T-cell (primary cell): ENCODE measurements at places on chromosomes 5 and 9. TPM values are rescaled to one million over a fixed set of nuclear protein-coding genes. Genes with fewer than 3 reads are reported as not detected.

DNA sequence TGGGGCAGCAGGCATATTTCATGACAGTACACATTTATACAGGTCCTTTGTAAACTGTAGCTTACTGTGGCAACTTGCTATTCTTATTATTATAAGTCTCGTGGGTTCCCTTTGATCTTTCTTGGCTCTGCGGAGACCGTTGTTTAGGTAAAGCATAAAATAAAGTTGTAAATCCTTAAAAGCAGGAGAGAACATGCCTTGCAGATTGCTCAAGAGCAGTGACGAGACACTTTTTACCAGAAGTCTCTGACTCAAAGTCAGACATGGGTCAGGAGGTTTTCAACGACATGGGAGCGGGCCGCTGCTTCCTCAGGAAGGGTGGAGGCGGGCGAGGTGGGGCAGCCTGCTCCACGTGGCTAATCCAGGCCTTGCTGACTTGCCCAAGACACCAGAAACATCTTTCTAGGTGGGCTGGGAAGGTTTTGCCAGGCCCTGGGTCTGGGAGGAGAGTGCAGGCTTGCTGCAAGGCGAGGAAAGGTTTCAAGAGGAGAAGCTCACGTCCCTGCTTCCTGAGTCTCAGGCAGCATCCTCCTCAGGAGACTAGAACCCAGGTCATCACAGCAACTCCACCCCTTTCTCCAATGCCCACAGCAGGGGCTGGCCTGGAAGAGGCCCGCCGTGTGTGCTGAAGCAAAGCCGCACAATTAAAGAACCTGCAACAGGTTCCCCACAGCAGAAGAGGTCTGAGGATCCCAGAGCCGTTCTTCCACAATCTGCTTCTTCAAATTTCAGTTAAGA lies 6.5 kb downstream of the TBC1D2 start:
- H3K27me3 ChIP-seq, result no peaks in the 10 kb centered on the region
- H3K27ac ChIP-seq, result no peak overlapping the region
- H3K4me3 ChIP-seq, result no peak overlapping the region

NTNG2 gene
- 5.4 TPM for total RNA-seq

- DNase-seq, result no peak
- no peaks in the 10 kb centered on the region for H3K36me3 ChIP-seq
- no peaks in the 10 kb centered on the region for H3K4me1 ChIP-seq
- H3K27me3 ChIP-seq, result no peaks in the 10 kb centered on the region
These were observed 13.0 kb downstream of the NEK6 start for GRCh38 chr9:124270504-124271335.

GRCh38 chr5:32984851-32985610 lies 273.9 kb downstream of the NPR3 start:
- no peaks in the 10 kb centered on the region for H3K4me1 ChIP-seq
- DNase-seq, result no peak
- H3K27ac ChIP-seq, result no peak overlapping the region
- no peaks in the 10 kb centered on the region for H3K27me3 ChIP-seq
- no peaks in the 10 kb centered on the region for H3K36me3 ChIP-seq

C9orf152 gene
- total RNA-seq, result not detected

- no peak overlapping the region for H3K27ac ChIP-seq
- no peak for DNase-seq
- no peaks in the 10 kb centered on the region for H3K36me3 ChIP-seq
- H3K4me1 ChIP-seq, result no peaks in the 10 kb centered on the region
- H3K27me3 ChIP-seq, result no peaks in the 10 kb centered on the region
These were observed 125.7 kb downstream of the FGF18 start for GRCh38 chr5:171544913-171545765.

- H3K27me3 ChIP-seq, result peaks cover 18% of the 10 kb centered on the region
- DNase-seq, result no peak
- no peaks in the 10 kb centered on the region for H3K36me3 ChIP-seq
- H3K4me1 ChIP-seq, result peaks cover 6% of the 10 kb centered on the region
- no peak overlapping the region for H3K27ac ChIP-seq
- no peak overlapping the region for H3K4me3 ChIP-seq
These were observed 119.0 kb upstream of the PPP1R26 start for GRCh38 chr9:135360617-135361016.

GRCh38 chr9:15144622-15145061 lies 162.4 kb downstream of the TTC39B start:
- no peaks in the 10 kb centered on the region for H3K36me3 ChIP-seq
- no peak overlapping the region for H3K4me3 ChIP-seq
- H3K27ac ChIP-seq, result no peak overlapping the region
- no peaks in the 10 kb centered on the region for H3K27me3 ChIP-seq
- no peak for DNase-seq

GRCh38 chr9:70006306-70006705 lies 37.3 kb upstream of the MAMDC2 start:
- H3K27me3 ChIP-seq, result no peaks in the 10 kb centered on the region
- no peak for DNase-seq
- no peaks in the 10 kb centered on the region for H3K4me1 ChIP-seq
- H3K36me3 ChIP-seq, result no peaks in the 10 kb centered on the region

- no peaks in the 10 kb centered on the region for H3K36me3 ChIP-seq
- no peaks in the 10 kb centered on the region for H3K4me1 ChIP-seq
These were observed 20.0 kb upstream of the TMEM161B start for GRCh38 chr5:88288528-88289197.

GRCh38 chr5:176652136-176652535 lies 4.9 kb downstream of the TSPAN17 start:
- H3K27ac ChIP-seq, result no peak overlapping the region
- H3K4me3 ChIP-seq, result no peak overlapping the region
- peaks cover 74% of the 10 kb centered on the region for H3K4me1 ChIP-seq
- H3K36me3 ChIP-seq, result no peaks in the 10 kb centered on the region
- no peak for DNase-seq

DNA sequence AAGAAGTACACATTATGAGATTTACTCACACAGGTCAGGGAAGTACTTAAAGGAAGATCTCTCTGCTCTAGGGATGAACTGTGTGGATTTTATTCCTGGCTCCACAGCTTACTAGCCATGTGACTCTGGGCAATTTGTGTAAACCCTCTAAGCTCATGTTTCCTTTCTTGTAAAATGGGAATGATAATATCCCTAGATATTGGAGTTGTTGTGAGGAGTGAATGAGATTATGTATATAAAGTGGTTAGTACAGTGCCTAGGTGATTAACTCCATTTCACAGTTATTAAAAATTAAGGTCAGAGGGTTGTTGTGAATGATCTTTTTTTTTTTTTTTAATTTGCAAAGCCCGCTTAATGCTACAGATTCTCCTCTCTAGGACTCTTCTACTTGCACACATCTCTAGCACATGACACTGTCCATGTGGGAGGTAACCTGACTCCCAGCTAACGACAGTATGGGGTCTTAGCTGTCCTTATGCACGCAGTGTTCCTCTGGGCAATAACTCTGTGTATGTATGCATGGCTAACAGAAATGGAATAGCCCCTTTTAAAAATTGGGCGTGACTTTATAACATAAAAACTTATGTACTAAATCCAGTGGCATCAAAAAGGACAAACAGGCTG lies 23.9 kb upstream of the MYOT start:
- no peak overlapping the region for H3K27ac ChIP-seq
- H3K36me3 ChIP-seq, result no peaks in the 10 kb centered on the region
- no peaks in the 10 kb centered on the region for H3K27me3 ChIP-seq
- no peak overlapping the region for H3K4me3 ChIP-seq

BARX1 gene
- not detected for total RNA-seq

GRCh38 chr5:181084621-181085195 lies 44.6 kb downstream of the BTNL9 start:
- peaks cover 37% of the 10 kb centered on the region for H3K27me3 ChIP-seq
- no peak overlapping the region for H3K4me3 ChIP-seq
- no peaks in the 10 kb centered on the region for H3K4me1 ChIP-seq
- H3K36me3 ChIP-seq, result no peaks in the 10 kb centered on the region
- DNase-seq, result no peak

- H3K27ac ChIP-seq, result no peak overlapping the region
- no peaks in the 10 kb centered on the region for H3K36me3 ChIP-seq
- no peaks in the 10 kb centered on the region for H3K4me1 ChIP-seq
These were observed 246.4 kb upstream of the TMEM161B start for GRCh38 chr5:88515068-88515467.
